ENCODE measurements at places on chromosomes 2 and 18.

GRCh38 chr2:215554689-215555498 is 119.0 kb upstream of the FN1 start:
- no peak for DNase-seq

DNA sequence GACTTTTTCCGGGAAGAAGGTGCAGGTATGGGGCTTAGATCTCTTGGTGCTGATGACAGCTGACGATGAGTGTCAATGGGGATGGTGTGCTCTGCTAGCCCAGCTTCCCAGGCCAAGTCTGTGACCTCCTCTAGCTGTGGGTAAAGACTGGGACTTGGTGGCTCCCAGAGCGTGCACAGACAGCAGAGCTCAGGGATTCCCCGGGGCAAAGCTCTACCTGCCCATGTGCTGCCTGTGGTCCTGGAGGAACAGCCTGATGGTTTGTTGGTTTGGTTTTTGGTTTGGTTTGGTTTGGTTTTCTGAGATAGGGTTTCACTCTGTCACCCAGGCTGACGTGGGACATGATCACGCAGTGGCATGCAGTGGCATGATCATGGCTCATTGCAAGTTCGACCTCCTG is 19.2 kb downstream of the ATP6V1B1 start:
- DNase-seq = no peak

- DNase-seq = no peak
Observed at GRCh38 chr2:113207021-113207420, 33.2 kb downstream of the PSD4 start.

- peak; percentile 3 for DNase-seq
Observed at GRCh38 chr2:16218625-16219024, 278.3 kb downstream of the MYCN start.

DNA sequence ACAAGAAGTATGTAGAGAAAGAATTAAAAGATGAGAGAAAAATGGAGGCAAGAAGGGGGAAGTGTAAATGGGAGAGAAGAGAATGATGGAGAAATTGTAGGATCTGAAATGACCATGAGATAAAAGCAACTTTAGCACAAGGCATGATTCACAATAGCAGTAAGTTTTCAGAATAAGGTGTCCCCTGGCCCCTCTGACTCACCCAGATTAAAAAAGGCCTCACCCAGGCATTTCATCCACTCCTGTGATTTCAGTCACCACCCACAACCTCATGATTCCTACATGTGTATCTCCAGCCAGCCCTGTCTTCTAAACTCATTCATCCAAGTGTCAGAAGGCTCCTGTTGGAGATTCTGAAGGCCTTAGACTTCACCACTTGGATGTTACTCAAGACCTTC is 56.6 kb downstream of the SP100 start:
- peak; percentile 62 for DNase-seq

All from activated CD4-positive, alpha-beta T cell treated with anti-CD3 and anti-CD28 coated beads, Interleukin-2, amount 50 U/mL, for 48 hours (primary cell).